ENCODE measurements at places on chromosomes 1 and 21.
A peak's percentile ranks its signal among the peaks of the same experiment; 100 is the strongest.

DNA sequence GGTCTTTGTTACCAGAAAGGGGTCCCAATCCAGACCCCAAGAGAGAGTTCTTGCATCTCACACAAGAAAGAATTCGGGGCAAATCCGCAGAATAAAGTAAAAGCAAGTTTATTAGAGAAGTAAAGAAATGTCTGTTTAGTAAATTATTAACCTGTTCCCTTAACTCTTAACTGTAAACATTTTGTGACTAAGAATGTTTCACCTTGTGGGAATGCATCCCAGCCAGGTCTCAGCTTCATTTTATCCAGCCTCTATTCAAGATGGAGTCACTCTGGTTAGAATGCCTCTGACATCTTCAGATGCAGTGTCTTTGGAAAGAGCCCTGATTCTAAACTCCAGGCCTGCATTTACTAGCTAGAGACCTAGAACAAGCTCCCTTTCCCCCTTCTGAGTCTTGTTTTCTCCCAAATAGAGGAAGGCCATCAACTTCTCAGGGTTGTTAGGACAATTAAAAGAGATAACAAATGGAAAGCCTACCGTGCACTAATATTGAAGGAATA lies 4.5 kb upstream of the FABP3 start:
- no peak for DNase-seq

DNA sequence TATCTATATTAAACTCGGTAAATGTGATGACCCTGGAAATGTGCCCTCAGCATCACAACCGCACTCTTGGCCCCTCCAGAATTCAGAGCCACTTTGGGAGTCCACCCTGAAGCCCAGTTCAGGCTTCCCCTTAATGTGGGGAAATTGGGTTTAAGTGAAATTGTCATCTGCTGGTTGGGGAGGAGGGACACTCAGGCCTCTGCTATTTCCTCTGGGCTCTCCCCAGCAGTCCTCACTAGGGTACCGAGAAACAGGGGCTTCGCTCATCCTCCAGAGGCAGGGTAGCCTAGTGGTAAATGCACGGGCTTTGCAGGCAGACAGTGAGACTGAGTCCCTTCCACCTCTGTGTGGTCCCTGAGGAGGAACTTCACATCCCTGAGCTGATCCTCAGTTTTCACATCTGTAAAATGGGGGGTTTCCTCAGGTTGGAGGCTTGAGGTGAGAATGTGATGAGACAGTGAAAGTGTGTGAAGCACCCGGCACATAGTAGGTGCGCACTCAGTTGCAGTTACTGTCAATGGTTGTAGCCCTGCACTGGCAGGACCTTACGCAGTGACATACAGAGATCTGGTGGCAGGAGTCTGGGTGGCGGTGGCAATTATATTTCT lies 14.6 kb upstream of the WNT4 start:
- no peak for DNase-seq

DNA sequence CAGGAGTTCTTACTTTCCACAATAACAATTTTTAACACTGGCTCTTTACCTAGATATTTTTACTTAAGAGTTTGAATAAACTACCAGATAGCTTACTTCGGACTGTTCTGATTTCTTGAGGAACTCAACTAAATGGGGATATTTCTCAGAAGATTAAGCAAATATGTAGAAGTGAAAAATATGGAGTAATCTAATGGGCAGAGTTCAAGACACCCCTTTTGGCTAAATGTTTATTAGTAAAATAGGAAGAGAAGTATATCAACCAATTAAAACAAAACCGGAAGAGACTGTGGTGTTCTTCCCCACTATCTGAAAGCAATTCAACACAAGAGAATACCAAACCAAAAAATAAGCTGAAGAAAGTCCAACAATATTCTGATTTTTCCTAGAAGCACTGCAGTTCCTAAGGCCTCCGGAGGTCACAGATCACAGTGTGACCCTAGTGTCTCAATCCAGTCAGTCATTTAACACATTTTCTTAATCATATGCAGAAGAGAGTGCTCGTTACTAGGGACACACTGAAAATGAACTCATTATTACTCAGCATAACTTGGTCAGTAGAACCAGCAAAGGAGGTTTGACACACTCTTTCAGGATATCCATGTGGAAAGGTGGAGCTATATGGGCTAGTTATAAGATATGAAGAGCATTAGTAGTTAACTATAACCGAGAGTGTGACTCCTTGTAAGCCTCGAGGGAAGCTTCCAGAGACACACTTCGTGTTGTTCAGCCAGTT lies 5.2 kb downstream of the SIPA1L2 start:
- no peak for DNase-seq

DNA sequence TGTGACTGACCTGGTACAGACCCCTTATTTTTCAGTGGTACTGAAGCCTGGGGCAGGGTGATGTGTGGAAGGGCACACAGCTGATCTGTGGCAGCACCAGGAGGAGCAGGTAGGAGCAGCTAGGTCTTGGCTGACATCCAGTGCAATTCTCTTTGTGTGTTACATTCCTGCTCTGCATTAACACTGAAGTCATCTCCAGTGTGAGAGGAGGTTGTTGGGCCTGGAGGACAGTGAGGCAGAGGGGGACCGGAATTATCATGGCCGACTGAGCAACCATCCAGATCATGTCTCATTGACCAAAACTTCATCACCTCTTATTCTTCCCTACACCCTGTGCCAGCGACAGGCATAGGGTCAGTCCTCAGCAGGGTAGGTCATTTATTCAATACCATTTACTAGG lies 1.5 kb downstream of the SLAMF8 start:
- DNase-seq: no peak

DNA sequence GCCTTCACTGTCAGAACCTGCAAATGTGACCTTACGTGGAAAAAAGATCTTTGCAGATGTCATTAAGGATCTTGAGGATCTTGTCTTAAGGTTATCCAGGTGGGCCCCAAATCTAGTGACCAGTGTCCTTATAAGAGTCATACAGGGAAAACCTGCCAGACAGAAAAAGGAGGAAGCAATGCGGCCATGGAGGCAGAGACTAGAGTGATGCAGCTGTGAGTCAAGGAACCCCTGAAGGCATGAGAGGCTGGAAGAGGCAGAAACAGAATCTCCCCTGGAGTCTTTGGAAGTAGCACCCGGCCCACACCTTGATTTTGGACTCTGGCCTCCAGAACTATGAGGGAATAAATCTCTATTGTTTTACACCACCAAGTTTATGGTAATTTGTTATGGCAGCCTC lies 36.5 kb upstream of the DNASE2B start:
- no peak for DNase-seq

DNA sequence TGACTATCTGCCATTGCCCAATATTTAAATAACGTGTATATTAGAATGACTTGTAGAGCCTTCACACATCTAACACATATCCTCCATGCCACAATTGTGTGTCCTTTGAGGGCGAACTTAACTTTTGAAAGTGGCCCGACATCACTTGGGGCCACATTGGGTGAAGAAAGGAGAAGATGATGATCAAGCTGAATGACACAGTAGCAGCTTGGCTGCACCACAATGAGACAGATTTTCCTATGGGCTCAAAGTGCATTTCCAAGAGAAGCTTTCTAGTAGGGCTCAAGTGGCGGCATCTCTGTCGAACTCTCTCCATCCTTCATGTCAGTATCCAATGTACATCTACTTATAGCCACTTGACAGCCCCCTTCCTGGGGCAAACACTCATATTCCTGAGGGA lies 3.7 kb upstream of the BGLAP start:
- no peak for DNase-seq

GRCh38 chr1:233721004-233721595 lies 107.2 kb downstream of the KCNK1 start:
- DNase-seq: no peak

- no peak for DNase-seq
Measured at GRCh38 chr1:245988393-245989078, 518.5 kb downstream of the SMYD3 start.

GRCh38 chr1:201408176-201408833 lies 9.2 kb upstream of the LAD1 start:
- DNase-seq: peak; percentile 77

DNA sequence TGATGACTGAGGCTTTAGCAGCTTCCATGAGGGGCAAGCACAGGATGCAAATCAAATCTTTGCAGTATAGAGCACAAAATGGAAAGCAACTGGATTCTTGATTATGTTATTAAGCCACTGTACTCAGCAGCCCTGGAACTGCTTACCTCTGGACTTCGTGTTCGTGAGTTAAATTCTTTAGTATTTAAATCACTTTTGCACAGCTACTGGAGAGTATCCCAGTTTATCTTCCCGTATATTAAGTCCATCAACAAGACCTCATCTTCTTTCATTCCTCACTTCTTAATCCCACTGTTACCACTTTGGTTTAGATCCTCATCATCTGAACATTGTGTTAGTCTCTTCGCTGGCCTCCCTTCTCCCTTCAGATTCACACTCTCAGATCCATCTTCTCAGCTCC lies 108.9 kb downstream of the GREM2 start:
- no peak for DNase-seq

DNA sequence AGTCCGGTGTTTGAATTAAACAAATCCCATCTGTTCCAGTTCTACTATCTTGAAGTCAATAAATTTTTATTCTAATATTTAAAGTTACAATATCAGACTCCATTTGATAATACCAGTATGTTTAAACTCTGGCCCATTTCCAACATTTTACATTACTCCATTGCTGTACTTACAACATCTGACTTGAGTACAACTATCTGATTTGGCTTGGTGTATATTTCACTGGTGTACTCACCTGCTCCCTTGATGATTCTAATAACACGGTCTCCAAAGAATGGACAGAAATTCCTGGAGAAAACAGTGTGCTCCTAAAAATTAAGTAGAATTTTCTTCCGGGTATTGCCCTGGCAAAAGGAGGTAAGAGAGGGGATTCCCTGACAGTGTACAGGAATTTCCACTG lies 680.5 kb upstream of the ADAMTS5 start:
- DNase-seq: no peak

- DNase-seq: no peak
Measured at GRCh38 chr1:119045096-119045746, 57.1 kb upstream of the TBX15 start.
